ENCODE measurements at places on chromosomes 16 and 17.

- no peak for DNase-seq
Measured at GRCh38 chr16:69712914-69713581, 13.3 kb downstream of the NQO1 start.

- no peak for DNase-seq
Measured at GRCh38 chr17:50728881-50729765, 9.7 kb downstream of the LUC7L3 start.

DNA sequence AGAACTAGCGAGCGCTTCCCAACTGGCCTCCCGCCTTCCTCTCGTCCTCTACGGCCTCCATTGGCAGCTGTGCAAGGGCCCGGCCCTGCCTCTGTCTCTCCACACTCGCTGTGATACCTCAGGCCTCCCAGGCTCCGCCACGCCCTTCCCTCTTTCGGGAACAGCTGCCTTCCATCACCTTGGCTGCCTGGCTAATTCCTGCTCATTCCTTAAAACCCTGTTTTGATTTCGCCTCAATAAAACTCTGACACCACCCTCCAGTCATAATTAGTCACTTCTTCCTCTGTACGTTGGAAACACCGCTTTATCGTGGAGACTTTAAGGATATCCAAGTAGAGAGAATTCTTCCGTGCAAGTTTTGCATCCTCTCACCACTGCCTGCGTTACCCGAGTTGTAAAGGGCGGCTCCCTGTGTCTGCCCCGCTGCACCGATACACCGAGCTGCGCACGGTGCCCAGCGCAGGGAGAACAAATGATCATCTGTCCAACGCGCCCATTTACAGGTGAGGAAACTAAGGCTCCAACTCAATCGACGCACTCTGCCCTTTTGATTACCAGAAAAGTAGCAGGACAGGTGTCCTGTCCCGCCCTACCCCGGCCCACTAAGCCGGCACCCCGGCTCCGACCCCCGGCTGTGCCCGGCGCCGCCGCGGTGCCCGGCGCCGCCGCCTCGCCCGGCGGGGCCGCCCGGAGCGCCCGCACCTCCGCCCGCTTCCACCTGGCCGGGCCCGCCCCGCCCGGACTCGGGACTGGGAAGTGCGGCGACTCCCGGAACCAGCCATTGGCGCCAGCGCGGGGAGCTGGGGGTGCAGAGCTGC, 139.7 kb downstream of the SEC14L1 start:
- DNase-seq = peak; percentile 72

DNA sequence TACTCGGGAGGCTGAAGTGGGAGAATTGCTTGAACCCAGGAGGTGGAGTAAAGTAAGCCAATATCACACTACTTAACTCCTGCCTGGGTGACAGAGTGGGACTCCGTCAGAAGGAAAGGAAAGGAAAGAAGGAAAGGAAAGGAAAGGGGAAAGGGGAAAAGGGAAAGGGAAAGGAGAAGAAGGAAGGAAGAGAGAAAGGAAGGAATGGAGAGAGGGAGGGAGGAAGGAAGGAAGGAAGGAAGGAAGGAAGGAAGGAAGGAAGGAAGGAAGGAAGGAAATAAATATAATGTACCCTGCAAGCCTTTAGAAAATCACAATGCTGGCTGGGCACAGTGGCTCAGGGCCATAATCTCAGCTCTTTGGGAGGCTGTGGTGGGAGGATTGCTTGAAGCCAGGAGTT, 27.3 kb downstream of the SLC5A11 start:
- DNase-seq = no peak

DNA sequence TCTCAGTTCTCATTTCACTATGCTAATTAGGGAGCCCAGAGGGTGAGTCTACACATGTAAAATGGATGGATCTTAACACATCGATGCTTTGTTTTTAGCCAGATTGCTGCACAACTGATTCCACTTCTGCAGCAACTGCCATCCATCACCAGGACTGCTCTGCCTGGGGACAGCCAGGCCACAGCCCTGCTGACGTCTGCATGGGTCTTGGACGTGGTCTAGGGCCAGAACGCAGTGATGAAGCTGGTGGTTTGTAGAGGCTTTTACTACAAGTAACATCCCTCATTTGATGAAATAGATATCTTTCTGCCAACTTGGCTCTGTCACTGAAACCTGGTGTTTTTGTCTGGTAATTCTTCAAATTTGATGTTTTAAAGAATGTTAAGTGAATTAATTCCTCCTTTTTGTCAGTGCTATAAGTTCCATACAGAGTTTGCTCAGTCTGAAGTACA, 50.6 kb downstream of the MARCHF10 start:
- no peak for DNase-seq

- DNase-seq = no peak
Measured at GRCh38 chr17:31062346-31062745, 32.4 kb upstream of the NF1 start.

GRCh38 chr16:57614536-57614935, 13.9 kb upstream of the ADGRG1 start:
- no peak for DNase-seq

Data from trophoblast cell (in vitro differentiated cells and primary cell).